Renal cortical epithelial cell (primary cell): ENCODE measurements at places on chromosomes 6 and 20. TPM values are rescaled to one million over a fixed set of nuclear protein-coding genes. Genes with fewer than 3 reads are reported as not detected.

GRCh38 chr6:99618649-99619408 is 12.2 kb downstream of the PRDM13 start:
- no peak for DNase-seq

DNA sequence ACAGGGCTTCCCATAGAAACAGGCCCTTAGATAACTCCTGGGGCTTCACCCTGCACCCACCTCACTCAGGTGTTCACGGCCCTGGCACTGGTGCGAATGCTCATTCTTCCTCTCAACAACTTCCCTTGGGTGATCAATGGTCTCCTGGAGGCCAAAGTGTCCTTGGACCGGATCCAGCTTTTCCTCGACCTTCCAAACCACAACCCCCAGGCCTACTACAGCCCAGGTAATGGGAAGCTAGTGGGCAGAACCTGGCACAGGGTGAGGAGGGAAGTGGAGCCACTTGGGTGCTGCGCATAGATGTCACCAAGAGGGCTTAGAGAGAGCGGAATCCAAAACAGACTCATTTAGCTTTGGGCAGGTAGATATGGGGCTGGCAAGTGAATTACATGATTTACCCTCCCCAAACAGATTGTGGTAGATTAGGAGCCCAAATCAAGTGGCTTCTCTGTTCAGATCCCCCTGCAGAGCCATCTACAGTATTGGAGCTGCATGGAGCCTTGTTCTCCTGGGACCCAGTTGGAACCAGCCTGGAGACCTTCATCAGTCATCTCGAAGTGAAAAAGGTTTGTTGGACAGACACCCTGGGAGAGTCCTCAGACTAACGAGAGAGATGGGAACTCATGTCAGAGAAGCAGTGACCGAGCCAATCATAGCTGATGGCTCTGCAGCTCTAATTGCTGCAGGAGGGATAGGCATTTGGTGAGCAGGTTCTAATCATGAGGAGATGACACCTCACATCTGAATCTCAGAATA is 8.5 kb downstream of the ABCC10 start:
- no peak for DNase-seq

DNA sequence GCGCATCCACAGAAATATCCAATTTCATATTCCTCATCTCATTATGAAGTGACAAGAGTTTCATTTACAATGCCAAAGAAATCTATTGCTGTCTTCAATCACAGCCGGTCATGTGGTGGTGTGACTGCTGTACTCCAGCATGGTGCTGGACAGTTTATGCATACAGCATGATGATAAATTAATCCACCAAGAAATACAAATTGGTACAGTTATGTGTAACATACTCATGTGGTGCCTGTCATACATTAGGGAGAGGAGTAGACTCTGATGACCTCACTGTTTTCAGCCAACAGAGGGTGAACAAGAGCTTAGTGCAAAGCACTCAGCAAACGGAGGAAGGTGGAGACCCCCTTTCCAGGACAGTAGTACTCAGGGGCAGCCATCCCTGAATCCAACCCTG is 178.4 kb upstream of the SYNDIG1 start:
- DNase-seq = no peak

Gene NKX2-4
- not detected in 2 replicates for total RNA-seq

Gene FGD2
- 0.05 TPM in 1 of 2 replicates, not detected in the other for total RNA-seq

Gene DUSP15
- total RNA-seq = 0.15 TPM in 1 of 2 replicates, not detected in the other
